ENCODE measurements at places on chromosomes 1 and 21.

DNA sequence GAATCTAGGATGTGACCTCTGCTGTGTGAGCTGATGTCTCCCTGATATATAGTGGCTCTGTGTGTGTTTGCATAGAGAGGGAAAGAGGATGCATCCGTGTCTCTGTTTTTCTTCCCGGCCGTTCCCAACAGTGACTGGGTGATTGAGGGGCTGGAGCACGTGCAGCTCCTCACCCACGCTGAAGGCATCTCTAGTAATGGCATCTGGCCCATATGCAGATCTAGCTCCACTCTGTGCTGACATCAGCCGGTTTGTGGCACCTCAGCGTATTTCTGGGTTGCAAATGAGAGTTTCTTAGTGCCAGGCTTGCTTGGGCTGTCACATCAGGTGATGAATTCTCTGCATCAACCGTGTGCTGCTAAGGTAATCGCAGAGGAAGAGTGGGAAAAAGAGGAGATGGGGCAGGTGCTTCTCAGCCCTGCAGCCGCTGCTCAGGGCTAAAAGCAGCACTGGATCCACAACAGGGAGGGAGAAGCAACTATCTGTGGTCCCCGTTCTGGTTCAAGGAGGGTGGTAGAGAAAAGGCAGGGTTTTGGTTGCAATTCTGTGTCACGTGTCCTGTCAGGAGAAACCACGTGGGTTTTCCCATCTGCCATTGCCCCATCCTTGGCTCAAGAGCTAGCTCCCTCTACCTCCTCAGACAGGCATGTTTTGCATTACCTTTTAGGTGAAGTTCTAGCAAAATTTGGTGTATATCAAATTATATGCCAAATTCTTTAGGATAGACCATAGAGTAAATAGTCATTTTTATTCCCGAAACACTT, 282.9 kb downstream of the PBX1 start:
- no peak for DNase-seq

- peak; percentile 81 for DNase-seq
These were observed 122.8 kb upstream of the IVNS1ABP start for GRCh38 chr1:185439727-185440415.

GRCh38 chr1:211829343-211830054, 1.1 kb downstream of the LPGAT1 start:
- peak; percentile 31 for DNase-seq

GRCh38 chr1:168565825-168566224, 10.6 kb upstream of the XCL1 start:
- no peak for DNase-seq

DNA sequence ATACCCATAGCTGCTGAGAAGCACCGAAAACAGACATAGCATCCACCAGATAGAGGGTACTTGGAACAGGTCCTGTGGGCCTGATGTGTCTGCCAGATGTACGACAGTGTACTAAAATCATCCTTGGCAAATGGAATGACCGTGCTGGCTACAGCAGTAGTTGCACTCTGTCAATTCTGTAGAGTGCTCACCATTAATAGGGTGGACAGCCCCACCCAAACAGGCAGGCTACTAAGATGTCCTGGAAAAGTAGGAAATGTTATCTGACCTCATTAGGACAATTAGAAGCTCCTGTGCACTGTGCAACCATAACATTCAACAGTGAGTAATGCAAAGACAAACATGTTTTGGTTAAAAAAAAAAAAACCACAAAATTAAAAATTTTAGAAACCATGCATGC, 106.2 kb downstream of the PTPN14 start:
- peak; percentile 58 for DNase-seq

DNA sequence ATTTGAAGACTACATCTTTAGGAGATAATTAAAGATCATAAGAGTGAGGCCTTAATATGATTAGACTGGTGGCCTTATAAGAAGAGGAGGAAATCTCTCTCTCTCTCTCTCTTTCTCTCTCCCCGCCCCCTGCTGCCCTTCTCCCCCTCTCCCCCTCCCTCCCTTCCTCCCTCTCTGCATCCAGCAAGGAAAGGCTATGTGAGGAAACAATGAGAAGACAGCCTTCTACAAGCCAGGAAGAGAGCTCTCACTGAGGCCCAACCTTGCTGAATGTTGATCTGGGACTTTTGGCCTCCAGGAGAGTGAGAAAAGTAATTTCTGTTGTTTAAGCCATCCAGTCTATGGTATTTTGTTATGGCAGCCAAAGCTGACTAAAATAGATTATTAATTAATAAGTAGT, 21.6 kb downstream of the FOXD3 start:
- DNase-seq, result no peak

DNA sequence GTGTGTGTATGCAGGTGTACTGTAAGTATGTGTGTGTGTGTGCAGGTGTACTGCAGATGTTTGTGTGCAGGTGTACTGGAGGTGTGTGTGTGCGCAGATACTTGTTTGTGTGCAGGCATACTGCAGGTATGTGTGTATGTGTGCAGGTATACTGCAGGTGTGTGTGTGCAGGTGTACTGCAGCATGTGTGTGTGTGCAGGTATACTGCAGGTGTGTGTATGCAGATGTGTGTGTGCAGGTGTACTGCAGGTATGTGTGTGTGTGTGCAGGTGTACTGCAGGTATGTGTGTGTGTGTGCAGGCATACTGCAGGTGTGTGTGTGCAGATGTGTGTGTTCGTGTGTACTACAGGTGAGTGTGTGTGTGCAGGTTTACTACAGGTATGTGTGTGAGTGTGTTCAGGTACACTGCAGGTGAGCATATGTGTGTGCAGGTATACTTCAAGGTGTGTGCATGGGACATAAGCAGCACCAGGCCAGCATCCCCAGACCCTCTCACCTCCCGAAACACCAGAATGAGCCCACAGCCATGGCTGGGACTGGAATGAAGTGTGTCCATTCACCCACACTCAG, 97.5 kb downstream of the DMRTB1 start:
- no peak for DNase-seq

- peak; percentile 67 for DNase-seq
These were observed 57.8 kb downstream of the FOXO6 start for GRCh38 chr1:41418857-41419583.

GRCh38 chr1:159465191-159465603, 25.7 kb downstream of the OR10J1 start:
- no peak for DNase-seq

DNA sequence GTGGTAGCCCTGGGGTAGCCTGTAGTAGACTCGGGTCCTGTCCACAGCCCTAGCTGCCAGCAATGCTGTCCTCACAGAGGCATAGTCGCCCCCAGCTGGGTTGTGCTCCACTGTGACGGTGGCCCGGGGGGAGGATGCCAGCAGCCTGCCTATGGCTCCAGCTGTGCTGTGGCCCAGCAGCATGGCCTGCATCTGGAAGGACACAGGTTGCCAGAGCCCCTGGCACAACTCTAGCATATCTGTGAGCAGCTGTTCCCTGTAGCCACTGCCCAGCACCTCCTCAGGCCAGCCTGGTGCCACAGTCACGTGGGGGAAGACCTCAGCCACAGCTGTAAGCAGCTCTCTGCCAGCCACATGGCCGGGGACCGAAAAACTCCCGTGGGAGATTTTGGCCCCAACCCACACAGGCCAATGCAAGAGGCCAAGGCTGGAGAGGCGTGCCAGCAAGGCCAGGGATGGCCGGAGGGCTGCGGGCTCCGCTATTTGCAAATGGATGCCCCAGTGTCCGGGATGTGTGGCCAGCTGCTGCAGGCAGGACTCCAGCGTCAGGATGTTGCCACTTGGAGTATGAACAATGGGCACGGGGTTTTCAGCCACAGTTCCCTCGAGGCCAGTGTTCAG, 13.9 kb downstream of the FAM151A start:
- no peak for DNase-seq

DNA sequence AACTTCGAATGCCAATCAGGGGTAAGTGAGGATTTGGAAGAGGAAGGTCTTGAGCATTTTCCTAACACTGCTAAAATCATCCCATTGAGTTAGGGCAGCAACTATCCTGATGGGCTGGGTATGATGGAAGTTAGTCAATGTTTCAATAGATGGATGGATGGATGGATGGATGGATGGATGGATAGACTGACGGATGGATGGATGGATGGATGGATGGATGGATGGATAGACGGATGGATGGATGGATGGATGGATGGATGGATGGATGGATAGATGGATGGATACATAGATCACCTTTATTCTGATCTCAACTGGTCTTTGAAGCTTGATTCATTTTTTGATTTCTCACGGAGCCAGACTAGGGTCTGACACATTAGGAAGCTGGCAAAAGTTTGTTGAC, 2.3 kb upstream of the CLDN14 start:
- DNase-seq, result no peak

DNA sequence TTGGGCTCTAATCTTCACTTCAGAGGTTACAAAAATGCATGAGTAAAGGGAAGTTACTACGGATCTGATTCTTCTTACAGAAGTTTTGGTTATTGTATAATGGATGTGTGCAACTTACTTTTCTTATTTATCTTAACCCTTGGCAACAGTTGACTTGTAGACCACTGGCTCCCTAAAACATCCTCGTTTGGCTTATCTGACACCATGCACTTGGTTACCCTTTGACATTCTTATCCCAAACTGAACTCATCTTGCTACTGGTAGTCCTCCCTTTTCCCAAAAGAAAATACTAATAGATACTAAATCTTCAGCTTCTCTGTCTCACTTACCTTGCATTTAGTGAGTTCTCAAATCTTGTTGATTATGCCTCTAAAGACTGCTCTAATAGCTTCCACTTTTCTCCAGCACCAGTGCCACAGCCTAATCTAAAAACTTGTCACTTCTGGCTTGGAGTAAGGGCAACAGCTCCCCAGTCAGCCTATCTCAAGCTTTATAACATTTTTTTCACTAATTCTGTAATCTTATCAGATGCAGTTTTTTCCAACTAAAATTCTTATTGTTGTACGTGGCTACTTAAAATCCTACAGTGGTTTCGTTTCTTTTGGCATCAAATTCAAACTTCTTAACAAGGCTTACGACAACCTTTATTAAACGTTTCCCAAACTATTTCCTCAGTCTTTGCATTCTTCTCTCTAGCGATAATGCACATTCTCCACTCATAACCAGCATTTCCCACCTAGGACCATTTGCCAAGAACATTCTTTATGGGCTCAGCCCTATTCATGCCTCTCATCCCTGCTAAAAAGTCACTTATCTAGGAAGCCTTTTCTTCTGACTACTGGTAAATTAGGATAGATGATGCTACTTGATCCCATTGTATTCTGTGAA, 204.2 kb downstream of the KCNT2 start:
- peak; percentile 16 for DNase-seq

DNA sequence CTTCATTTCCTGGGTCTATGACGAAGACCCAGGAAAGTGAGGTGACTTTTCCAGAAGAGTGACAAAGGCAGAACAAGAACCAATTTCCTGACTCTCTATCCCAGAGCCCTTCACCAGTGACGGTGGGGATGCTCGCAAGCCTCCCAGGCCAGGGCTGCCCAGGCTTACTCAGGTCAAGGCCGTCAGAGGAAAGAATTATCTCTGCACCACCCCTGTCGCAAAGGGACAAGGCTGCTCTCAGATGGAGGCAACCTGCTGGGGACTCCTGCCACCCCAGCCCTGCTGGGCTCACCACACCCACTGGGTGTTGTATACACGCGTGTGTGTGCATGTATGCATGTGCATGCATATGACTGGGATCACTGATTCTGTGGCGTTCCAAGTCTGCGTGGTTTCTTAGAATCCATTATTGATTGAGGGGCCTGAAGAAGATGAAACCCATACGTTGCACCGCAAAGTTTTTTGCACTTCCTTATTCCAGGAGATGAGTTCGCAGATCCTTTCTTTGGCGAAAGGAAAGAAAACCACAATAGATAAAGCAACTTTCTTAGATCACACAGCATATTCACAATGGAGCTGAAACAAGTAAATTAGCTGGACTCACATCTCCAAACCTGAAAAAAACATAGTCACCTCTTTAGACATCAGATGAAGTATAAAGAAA, 255.8 kb downstream of the RHOU start:
- no peak for DNase-seq

DNA sequence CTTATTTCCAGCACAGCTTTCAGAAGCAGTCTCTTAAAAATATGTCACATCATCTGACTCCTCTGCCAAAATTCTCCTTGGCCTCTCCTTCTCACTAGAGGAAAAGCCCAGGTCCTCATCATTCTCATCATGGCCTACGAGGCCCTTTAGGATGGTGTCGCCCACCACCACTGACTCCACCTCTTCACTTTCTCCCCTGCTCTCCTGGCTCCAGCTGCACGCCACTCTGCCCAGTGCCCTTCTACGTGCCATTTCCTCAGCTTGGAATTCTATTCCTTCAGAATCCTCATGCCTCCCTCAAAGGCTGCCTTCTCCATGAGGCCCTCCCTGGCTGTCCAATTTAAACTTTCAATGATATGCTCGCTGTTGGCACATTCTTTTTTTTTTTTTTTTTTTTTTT, 25.3 kb upstream of the BTG2 start:
- no peak for DNase-seq

- DNase-seq, result peak; percentile 61
These were observed 58.8 kb downstream of the FRRS1 start for GRCh38 chr1:99707535-99708142.

GRCh38 chr1:183301239-183301638, 115.2 kb downstream of the LAMC2 start:
- no peak for DNase-seq

- no peak for DNase-seq
These were observed 47.3 kb downstream of the FAM78B start for GRCh38 chr1:166119471-166119965.

GRCh38 chr1:98211271-98211845, 290.5 kb upstream of the DPYD start:
- peak; percentile 22 for DNase-seq

GRCh38 chr1:82073659-82074058, 272.9 kb downstream of the ADGRL2 start:
- DNase-seq, result no peak

DNA sequence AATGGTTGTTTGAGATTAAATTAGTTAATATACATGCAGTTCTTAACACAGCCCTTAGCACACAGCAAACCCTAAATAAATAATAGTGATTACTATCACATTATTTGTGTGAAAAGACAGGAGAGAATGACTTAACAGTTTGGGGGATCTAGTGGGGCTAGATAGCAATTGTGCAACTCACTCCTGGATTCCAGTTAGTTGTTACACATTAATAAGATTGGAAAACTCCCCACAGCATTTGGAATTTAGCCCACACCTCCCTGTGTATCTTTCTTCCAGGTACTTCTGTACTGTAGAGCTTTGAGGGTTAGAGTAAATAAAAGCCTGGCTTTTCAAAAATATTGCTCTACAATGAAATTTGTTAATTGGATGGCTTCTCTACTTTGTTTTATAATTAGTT, 93.2 kb downstream of the KCTD3 start:
- DNase-seq, result no peak

- DNase-seq, result peak; percentile 74
These were observed 33.2 kb downstream of the NHLH2 start for GRCh38 chr1:115807723-115808122.

DNA sequence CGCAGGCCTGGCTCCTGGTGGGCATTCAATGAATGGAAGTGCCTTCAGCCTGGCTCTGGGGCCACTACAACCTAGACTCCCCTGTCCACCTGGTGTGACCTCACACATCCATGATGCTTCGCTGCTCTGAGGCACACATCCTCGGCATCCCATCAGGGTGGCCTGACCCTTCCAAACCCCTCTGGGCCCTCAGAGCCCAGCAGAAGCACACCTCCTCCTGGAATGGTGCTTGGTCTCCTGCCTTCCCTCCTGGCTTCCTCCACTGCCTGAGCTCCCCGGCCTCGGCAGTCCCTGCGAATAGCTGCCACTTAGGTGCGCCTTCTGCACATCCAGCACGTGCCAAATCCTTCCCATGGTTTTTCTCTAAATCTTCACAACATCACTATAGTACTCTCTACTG, 133.8 kb downstream of the GLIS1 start:
- DNase-seq, result no peak
